ENCODE measurements at places on chromosomes 6 and 20.

DNA sequence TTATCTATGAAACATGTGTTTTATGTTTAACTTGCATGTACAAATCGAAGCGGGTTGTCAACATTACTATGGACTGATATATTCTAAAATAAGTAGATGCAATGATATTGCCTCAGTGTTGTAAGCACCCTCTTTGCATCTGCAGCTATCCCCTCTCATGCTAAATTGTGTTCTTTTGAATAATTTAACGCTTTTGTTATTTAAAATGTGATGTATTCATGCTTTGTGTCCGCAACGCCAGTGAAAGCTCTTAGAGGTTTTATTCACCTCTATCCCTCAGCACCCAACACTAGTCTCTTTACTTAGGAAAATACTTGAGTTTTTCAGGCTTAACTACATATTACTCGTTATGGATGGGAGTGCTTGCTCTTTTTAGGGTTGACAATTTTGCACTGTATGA lies 173.7 kb upstream of the ID4 start:
- no peak for DNase-seq

DNA sequence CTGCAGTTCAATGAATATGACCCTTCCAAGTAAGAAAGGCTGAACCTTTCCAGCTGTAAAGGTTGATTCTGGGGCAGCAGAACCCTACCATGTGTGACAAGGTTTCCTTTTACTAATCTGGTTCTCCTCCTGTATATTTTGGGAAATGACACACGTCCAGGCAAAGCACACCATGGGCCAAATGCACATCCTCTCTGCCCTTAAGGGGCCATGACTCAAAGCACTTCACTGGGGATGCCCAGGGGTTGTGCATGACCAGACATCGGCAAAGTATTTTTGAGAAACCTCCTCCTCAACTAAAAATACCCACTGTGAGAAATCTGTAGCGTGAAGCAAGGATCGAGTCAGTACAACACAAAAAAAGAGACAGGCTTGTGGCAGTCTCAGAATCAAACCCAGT lies 174.7 kb downstream of the BACH2 start:
- DNase-seq, result no peak

GRCh38 chr6:130204322-130204721 lies 18.4 kb downstream of the SAMD3 start:
- DNase-seq, result no peak

DNA sequence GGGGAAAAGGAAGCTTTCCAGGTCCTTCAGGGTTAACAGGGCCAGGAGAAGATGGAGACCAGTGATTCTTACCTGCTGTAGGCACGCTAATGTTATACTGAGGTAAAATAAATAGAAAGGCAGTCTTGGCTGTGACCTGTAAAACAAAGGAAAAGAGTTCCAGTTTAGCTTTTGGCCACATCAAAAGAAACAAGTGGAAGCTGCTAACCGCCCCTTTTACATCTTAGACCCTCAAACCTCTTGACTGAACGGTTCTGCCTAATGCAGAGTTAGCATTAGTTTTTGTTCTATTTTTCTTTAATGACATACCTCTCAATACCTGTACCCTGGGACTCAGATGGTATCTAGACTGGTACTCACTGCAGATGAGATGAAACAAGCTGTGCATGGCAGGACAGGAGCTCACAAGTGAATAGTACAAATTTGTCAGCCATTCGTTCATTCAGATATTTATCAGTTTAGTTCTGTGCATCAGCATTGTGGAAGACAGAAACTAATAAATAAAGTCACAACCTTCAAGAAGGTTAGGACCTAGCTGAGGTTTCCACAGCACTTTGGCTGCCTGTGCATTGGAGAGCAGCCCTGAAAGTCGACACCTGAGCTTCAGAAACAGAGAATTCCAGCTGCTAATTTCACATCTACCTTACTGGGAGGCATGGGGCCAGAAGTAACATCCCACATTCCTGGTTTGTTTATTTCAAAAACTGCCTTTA lies 41.0 kb downstream of the TRAM2 start:
- no peak for DNase-seq

GRCh38 chr20:61958773-61959700 lies 106.6 kb downstream of the TAF4 start:
- no peak for DNase-seq

DNA sequence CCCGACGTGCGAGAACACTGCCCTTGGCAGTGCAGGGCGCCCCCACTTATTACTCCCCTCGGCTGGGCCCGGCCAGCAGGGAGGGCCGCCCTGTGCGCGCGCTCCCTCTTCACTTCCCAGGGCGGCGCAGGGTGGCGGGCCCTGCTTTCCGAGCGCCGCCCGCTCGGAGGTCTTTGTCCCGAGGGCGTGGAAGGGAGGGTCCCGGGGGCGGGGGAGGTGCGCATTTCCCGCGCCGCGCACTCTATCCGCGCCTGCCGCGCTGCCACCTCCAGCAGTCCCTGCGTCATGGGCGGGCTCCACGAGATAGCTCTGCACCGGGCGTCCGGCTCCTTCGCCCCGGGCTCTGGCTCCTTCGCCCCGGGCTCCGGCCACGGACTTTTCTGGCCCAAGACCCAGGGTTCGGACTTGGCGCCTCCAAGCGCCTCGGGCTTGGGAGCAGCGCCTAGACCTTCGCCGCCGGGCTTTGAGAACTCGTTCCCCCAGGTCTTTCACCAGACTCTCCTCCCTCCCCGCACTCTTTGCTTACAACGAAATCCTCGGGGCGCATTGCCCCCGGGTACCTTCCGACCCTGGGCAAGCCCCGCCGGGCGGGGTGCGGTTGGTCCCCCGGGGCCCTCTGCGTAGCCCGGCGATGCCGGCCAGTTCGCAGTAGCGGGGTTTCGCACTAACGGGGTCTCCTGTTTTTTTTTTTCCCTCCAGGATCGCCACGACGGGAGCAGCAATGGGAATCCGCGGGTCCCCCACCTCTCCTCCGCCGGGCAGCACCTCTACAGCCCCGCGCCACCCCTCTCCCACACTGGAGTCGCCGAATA lies 1.6 kb downstream of the TFAP2C start:
- no peak for DNase-seq

DNA sequence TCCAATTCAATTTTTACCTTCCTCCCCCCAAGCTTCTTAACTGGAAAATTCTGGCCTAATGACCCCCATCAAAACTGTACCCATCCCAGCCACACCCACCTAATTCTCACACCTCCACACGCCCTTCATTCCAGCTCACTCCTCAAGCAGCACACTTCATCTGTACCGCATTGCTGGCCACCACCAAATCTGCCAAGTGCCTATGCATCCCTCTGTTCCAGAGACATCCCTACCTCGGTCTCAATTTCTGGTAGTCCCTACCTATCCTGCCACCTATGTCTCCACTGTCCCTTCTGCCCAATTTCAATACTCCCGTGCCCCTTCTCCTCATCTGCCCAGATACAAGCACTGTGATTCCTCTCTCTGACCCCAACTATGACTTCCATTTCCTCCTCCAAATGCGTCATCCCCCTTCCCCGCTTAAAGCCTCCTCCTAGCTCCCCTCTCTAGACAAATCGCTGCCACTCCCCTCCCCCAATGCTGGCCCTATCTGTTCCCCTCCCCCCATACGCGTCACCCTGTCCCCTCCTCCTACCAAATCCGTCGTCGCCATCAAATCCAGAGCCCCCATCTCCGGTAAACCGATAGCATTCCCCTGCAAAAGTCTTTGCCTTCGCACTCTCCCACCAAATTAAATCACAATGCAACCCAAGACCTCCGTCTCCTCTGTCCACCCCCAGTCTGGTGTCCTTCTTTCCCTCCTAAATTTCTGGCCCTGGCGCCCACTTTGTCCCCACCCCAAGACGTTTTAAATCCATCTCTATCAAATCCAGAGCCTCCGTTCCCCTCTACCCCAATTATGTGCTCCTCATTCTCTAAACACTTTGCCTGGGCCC lies 1.2 kb downstream of the MTCH1 start:
- no peak for DNase-seq

DNA sequence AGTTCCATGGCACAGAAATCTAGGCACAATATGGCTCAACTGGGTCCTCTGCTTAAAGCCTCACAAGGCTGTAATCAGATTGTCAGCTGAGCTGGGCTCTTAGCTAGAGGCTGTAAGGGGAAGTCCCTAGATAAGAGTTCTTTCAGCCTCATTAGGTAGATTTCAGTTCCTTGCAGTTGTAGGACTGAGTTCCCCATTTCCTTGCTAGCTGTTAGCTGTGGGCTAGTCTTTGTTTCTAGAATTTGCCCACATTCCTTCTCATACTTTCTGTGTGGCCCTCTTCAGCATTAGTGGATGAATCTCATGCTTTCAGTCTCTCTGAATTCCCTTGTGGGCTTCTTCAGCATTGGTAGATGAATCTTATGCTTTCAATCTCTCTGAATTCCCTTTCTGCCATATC lies 71.0 kb upstream of the MRAP2 start:
- DNase-seq, result no peak

DNA sequence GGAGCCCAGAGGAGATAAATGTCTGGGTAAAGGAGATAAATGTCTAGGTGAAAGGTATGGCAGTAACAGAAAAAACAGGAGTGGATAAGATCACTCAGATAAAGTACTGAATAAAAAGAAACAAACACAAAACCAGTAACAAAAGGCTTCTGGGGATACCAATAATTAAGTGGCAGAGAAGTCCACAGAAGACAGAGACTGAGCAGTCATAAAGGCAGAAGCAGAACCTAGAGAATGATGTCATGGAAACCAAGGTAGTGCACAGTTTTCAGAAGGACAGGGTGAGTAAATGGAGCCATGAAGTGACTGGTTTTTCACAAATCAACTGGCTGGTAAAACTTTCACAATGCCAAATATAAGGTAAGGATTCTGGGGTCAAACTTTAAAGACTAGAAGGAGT lies 80.9 kb upstream of the PLN start:
- DNase-seq, result no peak

GRCh38 chr6:15363523-15364400 lies 117.9 kb downstream of the JARID2 start:
- DNase-seq, result no peak

DNA sequence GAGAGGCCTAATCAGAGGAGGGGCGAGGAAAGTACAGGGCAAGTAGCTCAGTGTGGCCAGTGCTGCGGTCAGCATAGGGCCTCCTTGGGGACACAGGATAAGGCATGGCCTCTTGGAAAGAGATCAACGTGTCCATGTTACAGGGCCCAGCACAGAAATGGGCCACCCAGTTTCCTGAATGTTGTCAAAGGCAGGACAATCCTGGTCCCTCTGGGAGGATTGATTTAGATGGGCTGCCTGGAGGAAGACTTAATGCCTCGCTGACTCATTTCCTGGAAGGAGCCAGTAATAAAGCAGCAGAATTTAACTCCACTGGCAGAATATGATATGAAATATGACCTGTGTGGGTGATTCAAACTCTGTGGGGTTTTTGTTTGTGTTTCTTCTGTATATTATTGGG lies 16.6 kb downstream of the DDO start:
- no peak for DNase-seq

GRCh38 chr6:6709106-6709505 lies 120.6 kb downstream of the LY86 start:
- DNase-seq, result no peak

- DNase-seq, result no peak
Observed at GRCh38 chr6:141202626-141203025, 930.1 kb upstream of the GJE1 start.

- DNase-seq, result no peak
Observed at GRCh38 chr6:47670851-47671250, 27.5 kb upstream of the ADGRF4 start.

GRCh38 chr6:126701676-126702560 lies 362.0 kb downstream of the CENPW start:
- no peak for DNase-seq

DNA sequence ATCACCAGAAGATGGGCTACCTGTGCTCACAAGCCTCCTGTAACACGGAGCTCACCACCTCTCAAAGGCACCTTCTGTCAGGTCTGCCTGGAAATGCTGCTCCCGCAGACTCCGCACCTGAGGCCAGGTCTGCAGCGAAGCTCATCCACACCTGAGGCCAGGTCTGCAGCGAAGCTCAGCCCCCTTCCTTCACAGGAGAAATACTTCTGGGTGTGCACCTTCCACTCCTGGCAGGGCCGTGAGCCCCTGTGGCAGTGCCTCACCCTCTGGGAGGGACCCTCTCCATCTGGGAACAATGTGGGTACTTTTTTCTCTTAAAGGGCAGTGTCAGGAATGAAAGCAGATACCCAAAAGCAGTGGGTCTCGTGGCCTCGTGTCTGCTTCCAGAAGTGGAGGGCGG lies 1.4 kb upstream of the SLCO4A1 start:
- no peak for DNase-seq

- no peak for DNase-seq
Observed at GRCh38 chr6:147279427-147279826, 75.2 kb downstream of the STXBP5 start.

DNA sequence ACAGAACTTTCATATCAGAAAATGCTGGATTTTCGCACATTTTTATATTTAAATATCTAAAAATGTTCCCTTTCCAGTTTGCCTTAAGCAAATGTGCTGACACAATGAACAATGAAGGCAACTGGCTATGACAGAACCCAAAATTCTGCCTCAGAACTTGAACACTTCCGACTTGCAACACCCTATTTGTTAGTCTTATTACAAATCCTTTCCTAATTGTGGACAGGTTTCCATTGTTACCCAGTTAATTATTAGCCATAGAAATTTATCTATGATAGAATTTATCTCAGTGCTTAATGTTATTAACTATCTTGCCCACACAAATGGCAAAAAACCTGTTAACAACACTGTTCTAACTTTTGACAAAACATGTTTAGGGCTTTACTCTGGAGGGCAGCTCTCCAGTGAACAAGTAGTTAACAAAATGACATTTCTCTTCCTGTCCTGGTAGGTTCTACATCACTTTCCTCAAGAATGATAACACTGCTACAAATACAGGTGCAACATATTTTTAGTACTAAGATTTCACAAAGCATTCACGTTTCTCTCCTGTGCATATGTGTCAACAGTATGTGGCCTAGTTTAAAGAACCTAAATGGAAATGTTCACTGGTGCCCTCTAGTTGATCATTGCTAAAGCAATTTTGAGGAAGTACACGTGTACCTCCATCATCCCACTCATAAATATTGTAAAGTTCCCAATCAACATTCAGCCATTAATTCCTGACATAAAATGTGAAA lies 58.4 kb downstream of the HIVEP2 start:
- no peak for DNase-seq
